ENCODE measurements at places on chromosomes 3 and 15.

DNA sequence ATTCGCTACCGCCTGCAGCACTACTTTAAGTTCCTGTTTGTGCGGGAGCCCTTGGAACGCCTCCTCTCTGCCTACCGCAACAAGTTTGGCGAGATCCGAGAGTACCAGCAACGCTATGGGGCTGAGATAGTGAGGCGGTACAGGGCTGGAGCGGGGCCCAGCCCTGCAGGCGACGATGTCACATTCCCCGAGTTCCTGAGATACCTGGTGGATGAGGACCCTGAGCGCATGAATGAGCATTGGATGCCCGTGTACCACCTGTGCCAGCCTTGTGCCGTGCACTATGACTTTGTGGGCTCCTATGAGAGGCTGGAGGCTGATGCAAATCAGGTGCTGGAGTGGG, 995 bp downstream of the CHST14 start:
- peak overlapping the region; percentile 96 for H3K4me3 ChIP-seq
- no peak for DNase-seq
- no peaks in the 10 kb centered on the region for H3K36me3 ChIP-seq
- H3K4me1 ChIP-seq, result peaks cover 15% of the 10 kb centered on the region
- peak overlapping the region; percentile 90 for H3K27ac ChIP-seq
- H3K27me3 ChIP-seq, result no peaks in the 10 kb centered on the region

DNA sequence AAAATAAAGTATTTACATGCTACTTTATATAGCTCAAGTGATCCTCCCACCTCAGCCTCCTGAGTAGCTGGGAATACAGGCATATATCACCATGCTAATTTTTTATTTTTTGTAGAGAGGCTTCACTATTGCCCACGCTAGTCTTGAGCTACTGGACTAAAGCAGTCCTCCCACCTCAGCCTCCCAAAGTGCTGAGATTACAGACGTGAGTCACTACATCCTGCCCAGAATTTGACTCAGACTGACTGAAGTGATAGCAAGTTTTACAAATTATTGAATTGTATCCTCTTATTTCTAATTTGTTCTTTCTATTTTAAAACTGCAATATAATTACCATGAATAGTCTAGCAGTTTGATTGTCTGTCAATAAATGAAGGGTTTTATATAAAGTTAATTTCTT, 210.3 kb upstream of the CGNL1 start:
- no peak overlapping the region for H3K27ac ChIP-seq
- H3K36me3 ChIP-seq, result peaks cover 11% of the 10 kb centered on the region
- no peaks in the 10 kb centered on the region for H3K4me1 ChIP-seq
- H3K27me3 ChIP-seq, result no peaks in the 10 kb centered on the region

- H3K4me3 ChIP-seq, result no peak overlapping the region
- H3K27me3 ChIP-seq, result no peaks in the 10 kb centered on the region
- no peak for DNase-seq
- H3K4me1 ChIP-seq, result peaks cover 4% of the 10 kb centered on the region
Measured at GRCh38 chr15:58243070-58243469, 104.9 kb downstream of the AQP9 start.

DNA sequence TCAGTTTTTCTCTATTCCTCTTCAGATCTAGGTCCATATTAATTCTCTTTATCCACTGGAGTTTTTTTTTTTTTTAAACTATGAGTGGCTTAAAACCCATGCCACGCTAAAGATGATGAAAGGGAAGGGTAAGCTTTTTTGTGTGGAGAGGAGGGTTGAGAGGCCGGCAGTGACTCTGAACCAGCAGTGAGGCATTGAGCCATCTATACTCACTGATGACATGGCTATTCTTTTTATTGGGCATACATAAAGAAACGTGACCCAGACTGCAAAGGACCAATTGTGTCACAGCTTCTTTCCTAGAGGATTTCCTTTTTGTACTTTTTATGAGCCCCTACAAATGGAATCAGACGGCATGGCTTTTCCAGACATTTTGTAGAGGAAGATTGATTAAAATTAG, 662.2 kb downstream of the AGBL1 start:
- H3K27me3 ChIP-seq, result no peaks in the 10 kb centered on the region
- no peak overlapping the region for H3K27ac ChIP-seq
- no peaks in the 10 kb centered on the region for H3K36me3 ChIP-seq
- no peaks in the 10 kb centered on the region for H3K4me1 ChIP-seq
- no peak for DNase-seq

DNA sequence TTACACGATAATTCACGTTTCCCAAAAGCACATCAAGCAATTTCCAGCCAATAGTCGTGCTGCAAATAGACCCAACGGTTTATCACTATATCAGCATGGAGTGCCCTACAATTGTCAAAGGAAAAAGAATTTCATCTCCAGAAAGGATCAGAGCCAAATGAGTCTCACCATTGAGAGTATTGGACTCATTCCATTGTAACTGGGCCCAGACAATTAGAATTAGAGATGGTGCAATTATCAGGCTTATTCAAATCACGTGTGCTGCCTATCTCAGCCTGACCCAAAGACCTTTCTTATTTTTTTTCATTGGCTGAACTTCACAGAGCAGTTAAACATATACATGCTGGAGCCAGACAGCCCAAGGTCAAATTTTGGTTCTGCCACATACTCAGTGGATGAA, 87.0 kb upstream of the LRTM1 start:
- H3K27ac ChIP-seq, result no peak overlapping the region
- DNase-seq, result no peak
- H3K4me3 ChIP-seq, result no peak overlapping the region
- H3K36me3 ChIP-seq, result no peaks in the 10 kb centered on the region
- H3K27me3 ChIP-seq, result no peaks in the 10 kb centered on the region

DNA sequence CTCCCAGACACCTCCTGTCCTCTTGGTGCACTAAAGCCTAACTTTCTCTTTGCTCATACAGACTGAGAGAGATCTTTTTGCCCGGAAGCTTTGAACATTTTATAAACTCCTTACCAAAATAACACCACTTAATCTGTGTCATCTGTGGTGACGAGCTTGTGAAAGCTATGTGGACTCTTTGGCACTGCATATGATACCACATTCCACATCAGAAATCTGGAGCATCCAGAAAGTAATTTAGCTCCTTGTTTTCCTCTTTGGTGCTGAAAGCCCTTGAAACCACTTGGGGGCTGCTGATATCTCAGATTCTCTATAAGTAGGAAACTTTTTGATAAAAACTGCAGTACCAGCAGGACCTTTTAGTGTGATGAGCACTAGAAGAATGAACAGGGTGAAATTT, 128.3 kb downstream of the ALCAM start:
- no peak overlapping the region for H3K27ac ChIP-seq
- H3K27me3 ChIP-seq, result no peaks in the 10 kb centered on the region
- H3K36me3 ChIP-seq, result peaks cover 5% of the 10 kb centered on the region
- DNase-seq, result no peak

- H3K36me3 ChIP-seq, result no peaks in the 10 kb centered on the region
- H3K27me3 ChIP-seq, result no peaks in the 10 kb centered on the region
- no peaks in the 10 kb centered on the region for H3K4me1 ChIP-seq
- no peak overlapping the region for H3K27ac ChIP-seq
- no peak for DNase-seq
Measured at GRCh38 chr3:185270956-185271332, 17.1 kb upstream of the EHHADH start.

DNA sequence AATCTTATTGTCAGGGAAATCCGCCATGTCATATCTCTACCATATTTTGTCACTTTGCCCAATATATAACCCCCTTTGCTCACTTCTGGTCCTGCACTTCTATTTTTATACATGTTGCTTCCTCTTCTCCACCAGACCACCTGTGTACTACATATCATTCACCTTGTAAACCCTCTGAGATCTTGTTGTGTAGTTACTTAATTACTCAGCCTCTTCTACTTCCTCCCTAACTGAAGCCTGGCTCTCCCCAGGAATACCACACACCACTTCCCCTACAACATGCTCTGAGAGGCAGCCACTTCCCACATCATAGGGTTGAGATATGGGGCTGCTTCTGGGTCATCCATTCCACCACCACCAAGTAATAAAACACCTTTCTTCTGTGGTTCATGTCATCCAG, 10.0 kb downstream of the HEXA start:
- no peak overlapping the region for H3K4me3 ChIP-seq
- H3K27me3 ChIP-seq, result no peaks in the 10 kb centered on the region
- no peaks in the 10 kb centered on the region for H3K4me1 ChIP-seq
- no peak overlapping the region for H3K27ac ChIP-seq
- peaks cover 36% of the 10 kb centered on the region for H3K36me3 ChIP-seq

GRCh38 chr15:82168296-82168695, 94.2 kb downstream of the EFL1 start:
- H3K27ac ChIP-seq, result no peak overlapping the region
- DNase-seq, result no peak
- H3K27me3 ChIP-seq, result no peaks in the 10 kb centered on the region
- H3K36me3 ChIP-seq, result peaks cover 6% of the 10 kb centered on the region

- peak; percentile 49 for DNase-seq
Measured at GRCh38 chr3:133381346-133382109, 18.3 kb upstream of the BFSP2 start.
